Caco-2 (cell line): ENCODE measurements at places on chromosomes 3 and 15.

DNA sequence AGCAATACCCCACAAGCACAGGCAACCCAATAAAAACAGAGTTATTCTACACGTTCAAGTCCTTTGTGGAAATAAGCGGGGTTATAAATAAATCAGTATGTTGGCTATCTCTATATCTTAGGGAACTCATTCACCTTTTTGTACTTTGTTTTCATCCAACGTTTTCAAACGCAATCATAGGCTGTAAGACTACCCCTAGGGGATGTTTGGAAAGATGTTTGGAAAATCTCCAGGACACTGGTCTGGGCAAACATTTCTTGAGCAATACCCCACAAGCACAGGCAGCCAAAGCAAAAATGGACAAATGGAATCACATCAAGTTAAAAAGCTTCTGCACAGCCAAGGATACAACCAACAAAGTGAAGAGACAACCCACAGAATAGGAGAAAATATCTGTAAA lies 70.1 kb downstream of the CLDN11 start:
- no peak for DNase-seq
- no peaks in the 10 kb centered on the region for H3K27me3 ChIP-seq
- no peaks in the 10 kb centered on the region for H3K4me1 ChIP-seq
- no peak overlapping the region for H3K4me3 ChIP-seq

- no peaks in the 10 kb centered on the region for H3K36me3 ChIP-seq
- H3K27me3 ChIP-seq = no peaks in the 10 kb centered on the region
- no peaks in the 10 kb centered on the region for H3K4me1 ChIP-seq
- no peak overlapping the region for H3K4me3 ChIP-seq
- H3K27ac ChIP-seq = no peak overlapping the region
These were observed 1.8 kb downstream of the ARRDC4 start for GRCh38 chr15:97962263-97962662.

DNA sequence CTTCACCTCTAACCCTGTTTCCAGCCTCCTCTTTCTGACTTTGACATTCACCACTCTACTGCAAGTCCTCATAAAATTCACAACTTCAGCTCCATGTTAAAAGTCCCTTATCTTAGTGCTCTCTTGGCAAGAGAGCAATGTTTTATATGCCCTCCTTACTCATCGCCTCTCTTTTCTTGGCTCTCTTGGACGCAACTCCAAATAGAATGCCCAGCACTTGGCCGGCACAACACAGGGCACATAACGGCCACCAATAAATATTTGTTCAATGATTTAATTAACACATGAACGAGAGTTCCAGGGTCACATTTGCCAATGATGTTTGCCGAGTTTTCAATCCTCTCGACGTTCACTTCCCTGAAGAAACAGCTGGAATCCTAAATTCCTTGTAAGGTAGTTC lies 401.4 kb downstream of the ROBO1 start:
- H3K36me3 ChIP-seq = no peaks in the 10 kb centered on the region
- DNase-seq = no peak
- no peak overlapping the region for H3K4me3 ChIP-seq
- H3K4me1 ChIP-seq = no peaks in the 10 kb centered on the region

DNA sequence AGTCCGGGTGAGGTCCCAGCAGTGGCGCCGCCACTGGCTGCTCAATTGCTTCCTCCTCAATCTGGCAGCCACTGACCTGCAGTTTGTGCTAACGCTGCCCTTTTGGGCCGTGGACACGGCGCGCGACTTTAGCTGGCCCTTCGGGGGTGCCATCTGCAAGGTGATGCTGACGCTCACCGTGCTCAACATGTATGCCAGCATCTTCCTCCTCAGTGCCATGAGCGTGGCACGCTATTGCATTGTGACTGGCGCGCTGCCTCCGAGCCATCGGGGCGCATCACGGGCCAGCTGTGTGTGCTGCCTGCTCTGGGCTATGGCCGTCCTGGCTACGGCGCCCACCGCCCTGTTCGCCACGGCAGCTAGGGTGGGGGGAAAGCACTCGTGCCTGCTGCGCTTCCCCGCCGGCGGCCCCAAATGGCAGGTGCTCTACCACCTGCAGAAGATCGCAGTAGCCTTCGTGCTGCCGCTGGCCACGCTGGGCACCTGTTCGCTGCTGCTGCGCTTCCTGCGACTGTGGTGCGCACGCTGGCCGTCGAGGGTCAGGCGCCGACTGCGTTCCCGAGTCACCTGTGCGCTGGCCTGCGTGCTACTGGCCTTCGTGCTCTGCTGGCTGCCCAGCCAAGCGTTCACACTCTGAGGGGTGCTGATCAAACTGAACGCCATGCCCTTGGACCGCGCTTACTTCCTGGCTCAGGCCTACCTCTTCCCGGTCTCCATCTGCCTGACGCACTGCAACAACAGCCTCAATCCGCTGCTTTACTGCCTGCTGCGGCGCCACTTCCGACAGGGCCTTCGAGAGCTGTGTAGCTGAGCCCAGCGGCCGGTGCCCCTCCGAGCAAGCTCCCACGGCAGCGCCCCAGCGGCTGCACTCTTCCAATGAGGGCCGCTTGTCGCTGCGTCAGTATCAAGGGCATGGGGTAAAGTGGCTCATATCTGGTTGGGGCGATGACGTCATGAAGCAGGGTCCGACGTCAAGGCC lies 20.3 kb upstream of the ADAMTS7 start:
- H3K4me1 ChIP-seq = no peaks in the 10 kb centered on the region
- no peak overlapping the region for H3K4me3 ChIP-seq
- H3K27ac ChIP-seq = no peak overlapping the region
- H3K27me3 ChIP-seq = no peaks in the 10 kb centered on the region

GRCh38 chr3:131224886-131225550 lies 156.6 kb upstream of the NUDT16 start:
- no peaks in the 10 kb centered on the region for H3K27me3 ChIP-seq
- H3K4me3 ChIP-seq = no peak overlapping the region
- no peak overlapping the region for H3K27ac ChIP-seq
- DNase-seq = no peak

DNA sequence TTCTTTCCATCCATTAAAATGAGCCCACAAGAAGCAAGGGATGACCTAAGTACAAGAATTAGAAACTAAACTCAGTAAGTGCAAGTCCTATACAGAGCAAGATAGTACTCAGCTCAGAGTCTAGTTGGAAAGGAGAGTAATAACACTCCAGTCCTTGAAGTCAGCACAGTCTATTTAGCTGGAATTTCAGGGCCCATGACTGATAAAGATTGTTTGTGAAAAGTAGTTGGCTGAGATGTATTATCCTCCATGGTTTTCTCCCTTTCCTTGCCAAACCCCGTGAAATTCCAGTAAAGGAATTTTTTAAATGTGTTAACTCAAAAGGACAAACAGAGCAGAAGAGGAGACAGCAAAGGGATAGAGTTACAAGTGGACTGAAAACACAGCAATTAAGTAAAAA lies 127.2 kb upstream of the STT3B start:
- H3K4me3 ChIP-seq = no peak overlapping the region
- H3K27me3 ChIP-seq = no peaks in the 10 kb centered on the region
- no peaks in the 10 kb centered on the region for H3K36me3 ChIP-seq
- no peak overlapping the region for H3K27ac ChIP-seq
- no peak for DNase-seq

DNA sequence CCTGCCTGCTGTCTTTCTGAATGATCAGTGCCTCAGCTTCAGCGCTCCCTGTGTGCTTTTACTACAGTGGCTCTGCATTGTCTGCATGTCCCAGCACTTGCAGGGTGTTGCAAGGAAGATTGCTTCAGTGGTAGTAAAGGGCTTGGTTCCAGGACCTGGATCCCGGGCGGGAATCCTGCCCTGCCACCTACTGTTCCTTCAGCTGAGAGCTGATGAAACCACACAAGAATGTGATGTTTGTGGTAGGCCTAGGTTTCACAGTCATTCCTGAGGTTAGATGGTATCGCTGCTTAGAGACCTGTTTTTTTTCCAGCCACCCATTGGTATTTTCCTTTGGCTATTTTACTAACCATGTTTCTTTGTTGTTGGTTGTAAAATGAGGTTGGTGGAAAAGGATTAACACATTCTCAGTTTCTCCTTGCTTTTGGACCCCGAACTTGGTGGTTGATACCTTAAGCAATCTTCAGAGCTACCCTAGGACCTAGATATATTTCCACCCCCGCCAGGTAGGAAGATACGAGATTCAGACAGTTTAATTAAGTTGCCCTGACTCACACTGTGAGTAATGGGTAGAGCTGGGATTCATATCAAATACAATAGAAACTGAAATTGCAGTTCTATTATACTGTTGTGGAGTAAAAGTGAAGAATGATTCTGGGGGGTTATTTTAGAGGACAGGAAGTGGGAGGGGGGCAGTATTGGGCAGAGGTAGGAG lies 11.4 kb downstream of the GPR87 start:
- peaks cover 13% of the 10 kb centered on the region for H3K4me1 ChIP-seq
- H3K27me3 ChIP-seq = no peaks in the 10 kb centered on the region
- H3K36me3 ChIP-seq = no peaks in the 10 kb centered on the region
- H3K4me3 ChIP-seq = no peak overlapping the region

- no peaks in the 10 kb centered on the region for H3K36me3 ChIP-seq
- no peak overlapping the region for H3K27ac ChIP-seq
- no peak overlapping the region for H3K4me3 ChIP-seq
- H3K4me1 ChIP-seq = no peaks in the 10 kb centered on the region; the same call in 1 of the 2 replicates
- no peaks in the 10 kb centered on the region; the same call in 1 of the 2 replicates for H3K27me3 ChIP-seq
These were observed 5.7 kb upstream of the FOXB1 start for GRCh38 chr15:59998305-59998949.

GRCh38 chr3:197234947-197235914 lies 63.2 kb downstream of the DLG1 start:
- H3K36me3 ChIP-seq = no peaks in the 10 kb centered on the region
- DNase-seq = no peak
- peak overlapping the region; percentile 19 for H3K27ac ChIP-seq

GRCh38 chr3:14491396-14492190 lies 48.5 kb downstream of the GRIP2 start:
- H3K27me3 ChIP-seq = no peaks in the 10 kb centered on the region
- no peak overlapping the region for H3K4me3 ChIP-seq
- no peak overlapping the region for H3K27ac ChIP-seq
- H3K4me1 ChIP-seq = peaks cover 8% of the 10 kb centered on the region

- no peaks in the 10 kb centered on the region for H3K27me3 ChIP-seq
- peaks cover 4% of the 10 kb centered on the region; the same call in 1 of the 2 replicates for H3K4me1 ChIP-seq
- no peak overlapping the region for H3K4me3 ChIP-seq
- H3K27ac ChIP-seq = no peak overlapping the region
These were observed 161.7 kb downstream of the MECOM start for GRCh38 chr3:169501777-169502320.

DNA sequence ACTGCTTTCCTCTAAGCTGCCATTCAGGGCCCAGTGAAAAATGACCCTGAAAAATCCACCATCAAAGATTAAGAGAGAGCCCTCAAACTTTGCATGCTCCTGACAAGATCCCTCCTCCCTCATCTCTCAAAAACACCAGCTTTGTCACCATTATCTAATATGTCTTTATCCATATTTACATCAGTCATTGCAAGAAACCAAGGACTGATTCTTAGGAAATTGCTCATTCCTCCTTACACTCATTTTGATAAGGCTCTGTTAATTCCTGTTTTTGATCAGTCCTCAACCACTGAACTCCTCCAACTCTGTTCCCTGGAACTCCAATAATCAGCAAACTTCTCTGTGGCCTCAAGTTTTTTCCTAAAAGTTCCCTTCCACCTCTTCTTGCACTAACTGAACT lies 51.8 kb downstream of the CD200 start:
- H3K36me3 ChIP-seq = no peaks in the 10 kb centered on the region
- H3K4me3 ChIP-seq = no peak overlapping the region
- no peaks in the 10 kb centered on the region for H3K4me1 ChIP-seq
- H3K27ac ChIP-seq = no peak overlapping the region

- peaks cover 3% of the 10 kb centered on the region for H3K36me3 ChIP-seq
- no peak for DNase-seq
- H3K4me1 ChIP-seq = no peaks in the 10 kb centered on the region
- H3K27ac ChIP-seq = no peak overlapping the region
- H3K27me3 ChIP-seq = no peaks in the 10 kb centered on the region
These were observed 17.8 kb downstream of the MKRN2 start for GRCh38 chr3:12574661-12575060.

DNA sequence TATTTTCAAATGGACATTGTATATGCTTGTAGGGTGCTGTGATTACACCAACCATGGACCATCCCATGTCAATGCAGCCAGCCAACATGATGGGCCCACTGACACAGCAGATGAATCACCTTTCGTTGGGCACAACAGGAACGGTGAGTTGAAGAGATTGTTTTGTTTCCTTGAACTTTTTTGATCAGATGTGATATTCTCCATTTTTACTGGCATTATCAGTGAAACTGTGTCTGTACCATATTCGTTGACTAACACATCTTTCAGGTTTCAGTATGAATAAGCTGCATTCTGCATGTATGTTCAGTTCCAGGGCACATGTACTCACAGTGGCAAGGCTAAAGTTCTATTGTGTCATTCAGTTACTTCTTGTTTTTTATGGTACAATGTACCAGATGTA lies 655.2 kb downstream of the RBMS3 start:
- H3K4me3 ChIP-seq = no peak overlapping the region
- peaks cover 1% of the 10 kb centered on the region; the same call in 1 of the 2 replicates for H3K4me1 ChIP-seq
- no peaks in the 10 kb centered on the region for H3K27me3 ChIP-seq
- no peak for DNase-seq

GRCh38 chr3:80806673-80807072 lies 954.8 kb downstream of the GBE1 start:
- no peak overlapping the region for H3K4me3 ChIP-seq
- no peak for DNase-seq
- H3K27me3 ChIP-seq = no peaks in the 10 kb centered on the region
- H3K36me3 ChIP-seq = no peaks in the 10 kb centered on the region
- no peak overlapping the region for H3K27ac ChIP-seq

DNA sequence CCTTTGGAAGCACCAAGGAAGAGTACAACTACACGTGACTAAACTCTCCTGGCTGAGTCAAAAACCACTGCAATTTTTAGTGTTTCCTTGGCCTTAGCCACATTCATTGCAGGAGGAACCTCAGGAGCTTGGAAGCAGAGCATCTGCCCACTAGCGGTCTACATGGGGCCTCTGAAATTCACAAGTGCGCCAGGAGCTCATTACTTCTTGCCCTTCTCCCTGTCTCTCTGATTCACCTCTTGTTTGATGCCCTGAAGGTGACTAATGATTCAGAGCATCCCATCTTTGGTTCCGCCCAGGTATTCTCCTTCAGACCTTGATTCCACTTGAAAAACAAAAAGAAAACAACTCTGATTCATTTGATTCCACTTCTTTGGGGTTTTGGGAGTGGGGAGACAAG lies 201.1 kb upstream of the LPP start:
- peaks cover 15% of the 10 kb centered on the region for H3K4me1 ChIP-seq
- no peak overlapping the region for H3K4me3 ChIP-seq

DNA sequence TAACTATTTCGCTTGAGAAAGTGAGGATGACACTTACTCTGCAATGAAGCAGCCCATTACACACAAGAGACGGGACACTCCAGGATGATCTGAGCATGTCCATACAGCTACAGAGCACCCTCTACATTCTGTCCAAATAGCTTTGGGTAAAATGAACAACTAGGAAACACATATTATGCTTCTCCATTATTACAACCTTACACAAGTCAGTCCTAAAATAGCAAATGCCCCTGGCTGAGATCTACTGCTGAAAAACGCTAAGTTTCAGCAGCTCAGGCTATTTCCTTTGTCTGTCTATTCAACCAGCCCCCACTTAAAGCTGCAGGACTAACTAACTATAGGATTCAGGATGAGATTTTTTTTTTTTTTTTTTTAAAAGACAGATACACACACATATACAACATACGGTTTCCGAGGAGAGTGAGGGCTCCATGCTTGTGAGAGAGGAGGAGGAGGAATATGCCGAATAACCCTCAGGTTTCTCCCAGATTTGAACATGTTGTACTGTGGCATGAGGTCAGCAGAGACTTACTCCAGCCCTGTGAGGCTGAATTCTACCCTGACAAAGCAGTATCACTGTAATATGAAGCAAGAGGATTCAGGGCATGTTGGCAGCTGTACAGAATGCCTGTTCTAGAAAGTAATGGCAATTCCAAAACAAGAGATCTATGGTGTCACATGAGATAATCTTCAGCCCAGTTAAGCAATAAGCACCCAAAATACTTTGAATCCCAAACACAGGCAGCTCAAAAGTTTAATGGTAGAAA lies 117.3 kb upstream of the PLXND1 start:
- no peaks in the 10 kb centered on the region for H3K36me3 ChIP-seq
- DNase-seq = no peak
- no peaks in the 10 kb centered on the region for H3K27me3 ChIP-seq
